ENCODE measurements at places on chromosomes 5 and 9. TPM values are rescaled to one million over a fixed set of nuclear protein-coding genes. Genes with fewer than 3 reads are reported as not detected.
A peak's percentile ranks its signal among the peaks of the same experiment; 100 is the strongest.

The AGGF1 gene
- total RNA-seq = 12.6 TPM

GRCh38 chr9:131366761-131367401 lies 27.0 kb upstream of the PRRC2B start:
- peak; percentile 57 for DNase-seq

The BHMT gene
- not detected for total RNA-seq

DNA sequence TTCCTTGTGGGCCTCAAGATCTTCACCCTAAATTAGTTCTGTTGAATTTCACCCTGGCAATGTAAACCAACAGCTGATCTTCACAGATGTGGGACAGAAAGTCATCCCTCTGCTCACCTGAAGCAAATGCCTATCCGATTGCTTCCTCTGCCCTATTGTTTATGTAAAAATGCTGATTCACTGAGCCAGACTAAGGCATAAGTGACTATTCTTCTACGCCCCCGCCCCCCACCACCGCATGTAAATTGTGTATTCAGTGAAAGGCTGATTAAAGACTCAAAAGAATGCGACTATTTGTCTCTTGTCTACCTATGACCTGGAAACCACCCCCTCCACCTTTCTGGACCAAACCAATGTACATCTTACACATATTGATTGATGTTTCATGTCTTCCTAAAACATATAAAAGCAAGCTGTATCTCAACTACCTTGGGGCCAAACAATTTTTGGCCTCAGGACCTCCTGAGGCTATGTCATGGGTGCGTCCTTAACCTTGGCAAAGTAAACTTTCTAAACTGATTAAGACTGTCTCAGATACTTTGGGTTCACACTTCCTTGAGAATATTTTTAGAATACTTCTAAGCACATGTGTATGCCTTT lies 129.7 kb upstream of the BOD1 start:
- no peak for DNase-seq

DNA sequence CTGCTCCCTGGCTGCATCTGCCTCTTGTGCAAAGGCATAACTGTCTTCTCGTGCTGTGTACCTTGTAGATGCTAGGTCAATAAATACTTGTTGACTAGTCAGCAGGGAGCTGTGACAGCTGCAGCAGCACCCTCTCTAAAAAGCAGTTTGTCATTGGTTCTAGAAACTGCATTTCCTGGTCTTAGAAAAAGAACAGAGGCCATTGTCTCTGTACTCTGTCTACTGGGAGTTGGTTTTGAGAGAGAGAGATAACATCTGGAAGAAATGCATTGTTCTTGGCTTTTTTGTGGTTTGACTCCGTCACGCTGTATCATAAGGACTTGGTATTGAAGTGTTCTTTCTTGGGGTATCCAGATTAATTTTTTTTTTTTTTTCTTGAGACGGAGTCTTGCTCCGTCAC lies 32.3 kb downstream of the SH3GLB2 start:
- DNase-seq = peak; percentile 28

- DNase-seq = peak; percentile 63
Measured at GRCh38 chr5:132225165-132226032, 2.3 kb downstream of the P4HA2 start.

The CCNI2 gene
- not detected for total RNA-seq

The GNA14 gene
- total RNA-seq = 12.6 TPM

The C9orf152 gene
- not detected for total RNA-seq

DNA sequence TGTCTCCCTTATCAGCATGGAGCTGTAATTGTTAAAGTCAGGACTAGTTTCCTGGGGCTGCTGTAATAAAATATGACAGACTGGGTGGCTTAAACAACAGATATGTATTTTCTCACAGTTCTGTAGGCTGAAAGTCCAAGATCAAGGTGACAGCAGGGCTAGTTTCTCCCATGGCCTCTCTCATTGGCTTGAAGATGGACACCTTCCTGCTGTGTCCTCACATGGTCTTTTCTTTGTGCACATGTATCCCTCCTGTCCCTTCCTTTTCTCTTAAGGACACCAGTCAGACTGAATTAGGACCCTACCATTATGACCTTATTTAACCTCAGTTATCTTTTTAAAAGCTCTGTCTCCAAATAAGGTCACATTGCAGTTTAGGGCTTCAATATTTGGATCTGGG lies 700.5 kb upstream of the MEF2C start:
- DNase-seq = no peak

- no peak for DNase-seq
Measured at GRCh38 chr9:573691-574410, 267.6 kb upstream of the DMRT1 start.

GRCh38 chr5:2507611-2508010 lies 243.9 kb downstream of the IRX2 start:
- DNase-seq = no peak

GRCh38 chr5:9126490-9126889 lies 419.4 kb downstream of the SEMA5A start:
- DNase-seq = no peak

The F2RL1 gene
- 33.9 TPM for total RNA-seq

DNA sequence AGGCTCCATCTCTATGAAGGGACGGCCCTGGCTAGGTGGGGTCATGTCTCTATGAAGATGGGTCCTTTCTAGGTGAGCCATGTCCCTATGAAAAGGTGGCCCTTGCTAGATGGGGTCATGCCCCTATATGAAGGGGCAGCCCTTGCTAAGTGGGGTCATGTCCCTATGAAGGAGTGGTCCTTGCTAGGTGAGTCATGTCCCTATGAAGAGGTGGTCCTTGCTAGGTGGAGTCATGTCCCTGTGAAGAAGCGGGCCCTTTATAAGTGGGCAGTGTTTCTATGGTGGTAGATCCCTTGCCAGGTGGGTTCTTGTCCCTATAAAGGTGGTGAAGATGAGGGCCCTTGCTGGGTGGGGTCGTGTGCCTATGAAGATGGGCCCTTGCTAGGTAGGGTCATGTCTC lies 283.0 kb upstream of the IRX2 start:
- no peak for DNase-seq

The LIX1 gene
- not detected for total RNA-seq

The IFNA2 gene
- not detected for total RNA-seq

The ZNF608 gene
- total RNA-seq = 5.8 TPM

DNA sequence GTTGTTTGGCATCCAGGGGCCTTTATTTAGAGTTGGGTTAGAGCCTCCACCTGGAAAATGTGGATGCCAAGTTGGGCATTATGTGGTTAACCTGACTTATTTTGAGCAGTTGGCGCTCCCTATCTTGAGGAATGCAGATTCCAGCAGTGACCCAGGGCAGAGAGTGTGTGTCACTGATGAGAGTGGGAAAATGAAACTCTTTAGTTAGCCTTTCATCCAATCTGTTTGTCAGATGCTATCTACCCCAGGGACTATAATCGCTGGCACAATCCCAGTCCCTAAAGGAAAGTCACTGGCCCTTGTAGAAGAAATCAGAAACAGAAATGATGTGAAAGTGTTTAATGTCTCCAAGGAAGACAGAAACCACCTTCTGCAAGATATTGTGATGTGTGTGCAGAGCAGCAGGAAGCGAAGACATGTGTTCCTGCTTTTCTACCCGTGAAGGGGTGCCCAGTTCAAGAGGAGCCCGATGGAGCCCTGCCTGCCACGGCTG lies 10.2 kb upstream of the STING1 start:
- DNase-seq = peak; percentile 56

The FLT4 gene
- total RNA-seq = 156 TPM

DNA sequence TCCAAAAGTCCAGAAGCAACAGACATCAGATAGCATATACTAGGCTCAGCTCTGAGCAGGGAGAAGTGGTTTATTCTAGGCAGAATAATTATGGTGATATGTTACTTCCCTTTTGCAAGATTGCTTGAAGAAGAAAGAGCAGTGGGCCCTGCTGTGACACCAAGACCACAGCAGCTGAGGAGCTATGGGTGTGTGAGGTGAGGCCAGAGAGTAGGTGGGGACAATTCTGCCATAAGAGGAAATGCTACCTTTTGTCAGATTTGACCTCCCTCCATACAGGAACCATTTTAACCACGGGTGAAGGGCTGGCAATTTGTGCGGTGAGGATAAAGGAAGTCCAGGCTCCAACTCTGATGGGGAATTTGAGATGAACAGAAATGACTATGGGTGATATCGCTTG lies 51.3 kb downstream of the TNFSF15 start:
- DNase-seq = no peak

- peak; percentile 60 for DNase-seq
Measured at GRCh38 chr5:126920291-126920690, 110.1 kb downstream of the MARCHF3 start.

The TMEM252 gene
- not detected for total RNA-seq

The MEIKIN gene
- not detected for total RNA-seq

The CDC25C gene
- total RNA-seq = 0.79 TPM

- DNase-seq = peak; percentile 74
Measured at GRCh38 chr5:134026521-134027287, 21.9 kb upstream of the VDAC1 start.

DNA sequence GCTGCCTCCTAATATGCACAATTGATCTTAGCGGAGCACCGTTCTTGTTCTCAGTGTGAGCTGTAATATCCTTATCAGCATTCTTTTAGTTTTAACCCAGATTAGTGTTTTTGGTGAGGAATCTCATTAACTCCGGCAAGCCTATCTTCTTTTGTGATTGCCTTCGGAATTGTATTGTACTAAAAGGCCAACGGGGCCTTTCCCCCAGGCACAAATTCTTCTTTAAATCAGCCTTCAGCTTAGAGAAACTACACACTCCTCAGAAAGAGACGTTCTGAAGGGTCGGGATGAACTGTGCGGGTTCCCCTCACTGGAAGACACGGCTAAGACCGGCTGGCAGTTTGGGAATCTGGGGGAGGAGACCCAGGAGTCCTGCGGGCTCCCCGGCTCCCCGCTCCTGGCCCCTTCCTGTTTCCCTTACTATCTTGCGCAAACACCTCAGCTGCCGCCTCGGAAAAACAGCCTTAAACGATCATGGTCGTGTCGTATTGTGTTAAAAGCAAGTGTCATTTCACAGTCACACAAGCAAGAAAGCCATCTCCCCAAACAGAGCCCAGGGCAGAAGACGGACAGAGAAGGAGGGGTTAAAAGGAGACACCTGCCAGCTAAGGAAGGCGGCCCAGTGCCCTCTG lies 353.1 kb upstream of the IRX2 start:
- DNase-seq = no peak

DNA sequence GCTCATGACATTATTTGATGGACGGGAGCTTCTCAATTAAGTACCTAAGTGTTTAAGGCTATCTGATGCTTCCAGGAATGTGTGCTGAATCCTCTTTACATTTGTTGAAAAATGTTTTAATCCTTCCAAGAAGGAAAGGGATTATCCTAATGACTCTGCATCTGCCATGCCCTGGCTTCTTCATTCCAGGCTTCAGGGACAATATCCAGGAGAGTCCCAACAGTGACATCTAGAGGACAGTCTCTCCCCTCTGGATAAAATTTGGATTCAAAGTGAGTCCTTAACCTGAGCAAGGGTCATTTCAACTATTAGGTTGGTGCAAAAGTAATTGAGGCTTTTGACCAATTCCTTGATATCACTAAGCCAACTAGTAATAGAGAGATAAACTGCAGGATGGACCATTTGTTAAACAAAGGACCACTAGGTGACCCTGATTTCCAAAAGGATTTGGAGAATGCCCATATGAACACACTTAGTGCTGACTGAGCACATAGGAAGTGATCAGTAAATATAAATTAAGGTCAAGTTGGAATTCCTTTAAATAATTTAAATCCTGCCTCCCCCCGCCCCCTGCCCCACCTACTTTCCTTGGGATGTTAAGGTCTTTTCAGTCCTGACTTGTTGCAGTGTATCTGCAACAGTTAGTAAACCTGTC lies 19.1 kb downstream of the TNFSF8 start:
- peak; percentile 65 for DNase-seq

The ZNF367 gene
- total RNA-seq = 3.5 TPM

DNA sequence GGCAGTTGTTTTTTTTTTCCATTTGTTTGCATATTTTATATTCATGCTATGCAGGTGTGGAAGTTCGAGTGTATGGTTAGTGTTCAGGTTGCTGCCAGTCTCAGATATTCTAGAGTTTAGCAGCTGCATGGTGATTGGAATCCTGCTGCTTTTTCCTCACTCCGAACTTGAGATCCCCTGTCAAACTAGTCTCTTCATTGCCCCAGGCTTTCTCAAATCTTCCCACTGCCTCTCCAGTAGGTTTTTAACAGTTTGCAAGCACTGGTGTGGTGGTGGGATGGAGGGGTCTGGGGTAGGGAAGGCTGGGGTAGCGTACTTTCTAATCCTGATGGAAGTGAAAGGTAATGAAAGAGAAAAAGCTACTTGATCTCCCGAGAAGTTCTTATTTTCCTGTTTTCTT lies 112.9 kb downstream of the CHSY3 start:
- no peak for DNase-seq

The SLC36A3 gene
- total RNA-seq = not detected

- DNase-seq = no peak
Measured at GRCh38 chr9:105270711-105271110, 26.3 kb downstream of the SLC44A1 start.

- DNase-seq = no peak
Measured at GRCh38 chr5:140224658-140225057, 49.7 kb downstream of the CYSTM1 start.

DNA sequence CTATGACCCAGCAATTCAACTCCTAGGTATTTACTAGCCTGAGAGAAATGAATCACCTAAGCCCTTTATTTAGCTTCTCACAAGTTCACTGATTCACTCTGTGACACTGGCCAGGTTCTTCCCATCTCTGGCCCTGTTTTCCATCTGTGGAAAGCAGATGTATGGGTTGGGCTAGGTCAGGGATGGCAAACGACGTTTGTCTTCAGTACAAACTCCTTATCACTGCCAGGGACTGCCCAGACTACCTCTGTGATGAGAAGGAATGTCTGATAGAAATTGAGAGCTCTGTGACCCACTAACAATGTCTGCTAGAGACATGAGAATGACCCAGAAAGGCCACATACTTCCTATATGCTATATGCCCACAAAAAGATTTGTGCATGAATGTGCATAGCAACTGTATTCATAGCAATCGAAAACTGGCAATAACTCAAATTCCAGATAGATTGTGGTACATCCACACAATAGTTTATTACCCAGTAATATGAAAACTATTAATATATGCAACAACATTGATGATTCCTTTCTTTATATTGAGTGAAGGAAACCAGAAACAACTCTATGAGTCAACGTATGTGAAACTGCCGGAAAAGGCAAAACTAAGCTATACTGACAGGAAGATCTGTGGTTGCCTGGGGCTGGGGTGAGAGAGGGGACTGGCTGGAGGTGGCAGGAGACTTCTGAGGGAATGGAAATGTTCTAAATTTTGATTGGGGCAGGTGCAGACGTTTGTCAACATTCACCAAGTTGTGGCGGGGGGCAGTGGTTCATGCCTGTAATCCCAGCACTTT lies 32.0 kb upstream of the ADAM19 start:
- peak; percentile 35 for DNase-seq

- DNase-seq = no peak
Measured at GRCh38 chr5:14263113-14263512, 120.0 kb downstream of the TRIO start.

- DNase-seq = no peak
Measured at GRCh38 chr9:82410866-82411265, 422.3 kb downstream of the SPATA31D1 start.

DNA sequence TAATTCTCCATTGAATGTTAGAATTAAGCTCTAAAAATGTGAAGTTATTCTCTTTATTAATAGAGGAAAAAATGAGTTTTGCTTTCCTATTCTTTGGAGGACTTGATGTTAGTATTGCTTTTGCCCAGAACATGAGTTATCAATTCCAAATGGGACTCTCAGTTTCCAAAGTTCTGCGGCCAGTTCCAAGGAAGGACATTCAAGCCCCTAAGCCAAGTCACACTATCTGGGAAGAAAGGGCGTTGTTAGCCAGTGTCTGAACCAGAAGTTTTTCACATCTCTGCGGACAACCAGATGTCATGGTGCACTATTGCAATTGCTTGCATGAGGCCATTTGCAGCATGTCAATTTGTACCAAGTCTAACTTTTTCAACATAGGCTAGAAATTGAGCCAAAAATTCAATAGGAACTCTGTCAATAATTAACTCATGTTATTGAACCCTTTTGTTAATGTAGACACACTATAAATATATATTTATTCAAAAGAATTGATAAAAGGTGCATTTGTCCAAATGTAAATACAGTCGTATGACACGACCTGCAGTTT lies 183.3 kb upstream of the PIK3R1 start:
- DNase-seq = no peak

All from lung microvascular endothelial cell (primary cell).